CD4-positive, alpha-beta T cell (primary cell): ENCODE measurements at places on chromosomes 5 and 9.

DNA sequence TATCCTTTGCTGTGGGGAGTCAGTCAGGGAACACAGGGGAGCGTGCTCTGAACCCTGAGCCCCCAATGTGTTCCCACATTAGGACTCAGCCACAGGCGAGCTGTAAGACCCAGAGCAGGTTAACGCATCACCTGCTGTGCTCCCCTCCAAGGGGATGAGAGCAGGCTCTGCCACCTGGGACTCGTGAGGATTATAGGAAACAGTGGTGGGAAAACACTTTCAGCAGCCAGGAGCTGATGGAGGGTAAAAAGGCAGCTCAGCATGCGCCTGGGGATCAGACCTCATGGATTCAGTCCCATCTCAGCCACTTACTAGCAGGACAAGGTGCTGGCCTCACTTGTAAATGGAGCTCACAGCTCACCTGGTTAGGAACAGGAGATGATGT, 9.2 kb downstream of the JADE2 start:
- DNase-seq: no peak

DNA sequence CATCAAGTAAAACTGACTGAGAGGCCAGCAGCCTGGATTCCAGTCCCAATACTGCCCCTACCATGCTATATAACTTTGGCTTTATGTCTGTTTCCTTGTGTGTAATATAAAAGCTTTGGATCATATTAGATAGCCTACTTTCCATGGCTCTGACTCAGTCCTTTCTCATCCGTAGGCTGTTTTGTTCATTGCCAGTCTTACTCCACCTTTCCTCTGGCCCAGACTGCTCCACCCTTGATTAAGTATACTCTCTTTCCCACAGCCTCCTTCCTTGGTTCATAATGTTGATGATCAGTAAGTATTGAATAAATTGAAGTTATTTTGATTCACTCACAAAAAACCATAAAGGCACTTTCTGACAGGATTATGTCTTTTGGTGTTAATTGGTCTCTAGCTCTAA, 1.5 kb upstream of the MRPS30 start:
- DNase-seq: no peak

DNA sequence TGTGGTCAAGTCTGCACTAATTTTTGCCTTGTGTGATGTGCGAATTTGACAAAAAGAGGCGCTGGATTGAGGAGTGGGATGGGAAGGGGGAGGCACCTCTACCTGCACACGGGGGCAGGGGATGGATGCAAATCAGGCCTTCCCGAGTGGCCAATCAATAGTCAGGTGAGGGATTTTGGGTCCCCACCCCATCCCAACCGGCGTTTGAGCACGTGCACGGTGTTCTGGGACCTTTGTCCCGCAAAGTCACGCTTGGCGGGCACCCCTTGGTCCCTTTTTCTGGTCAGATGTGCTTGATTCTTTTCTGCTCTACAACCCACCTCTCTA, 685 bp upstream of the ADAMTS19 start:
- no peak for DNase-seq

DNA sequence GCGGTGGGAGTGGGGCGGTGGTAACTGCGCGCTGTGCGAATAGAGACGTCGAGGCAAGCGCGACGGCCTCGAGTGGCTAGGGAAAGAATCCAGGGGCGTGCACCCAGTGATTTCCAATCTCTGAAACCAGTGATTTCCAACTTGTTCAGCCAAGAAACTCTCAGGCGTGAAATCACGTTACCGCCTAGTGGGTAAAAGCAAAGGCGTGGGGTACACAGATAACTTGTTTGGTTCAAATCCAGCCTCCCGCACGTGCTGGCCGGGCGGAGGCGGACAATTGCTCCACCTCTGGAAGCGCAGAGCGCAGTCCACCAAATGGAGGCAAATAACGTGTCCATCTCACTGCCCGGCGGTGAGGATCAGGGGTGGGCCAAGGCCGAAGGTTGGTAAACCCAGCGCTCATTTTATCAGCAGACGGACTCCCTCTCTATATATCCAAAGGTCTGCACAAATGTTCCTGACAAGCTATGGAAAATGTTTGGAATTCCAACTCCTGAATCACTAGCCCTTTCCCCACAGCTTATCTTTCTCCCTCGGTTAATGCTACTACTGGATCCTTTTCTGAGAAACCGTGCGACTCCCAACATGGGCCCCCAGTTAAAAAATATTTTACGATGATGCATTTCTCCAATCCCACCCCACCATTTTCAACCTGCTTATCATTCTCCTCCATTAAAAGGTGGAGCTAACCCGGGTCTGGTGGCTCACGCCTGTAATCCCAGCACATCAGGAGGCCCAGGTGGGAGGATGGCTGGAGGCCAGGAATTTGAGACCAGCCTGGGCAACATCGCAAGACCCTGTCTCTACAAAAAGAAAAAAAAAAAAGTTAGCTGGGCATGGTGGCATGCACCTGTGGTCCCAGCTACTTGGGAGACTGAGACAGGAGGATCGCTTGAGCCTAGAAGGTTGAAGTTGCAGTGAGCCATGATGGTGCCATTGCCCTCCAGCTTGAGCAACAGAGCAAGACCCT, 950 bp upstream of the FNBP1 start:
- DNase-seq: no peak

- DNase-seq: peak; percentile 18
Measured at GRCh38 chr5:149581192-149581861, at the start of gene ARHGEF37. Gene ARHGEF37, plus strand, starts transcription at chr5:149581498. Its CDS starts 16,272 bp downstream, at chr5:149597770.

- DNase-seq: no peak
Measured at GRCh38 chr5:87574106-87574505, 161.4 kb upstream of the CCNH start.

- DNase-seq: no peak
Measured at GRCh38 chr9:3659647-3660046, 133.8 kb upstream of the RFX3 start.

GRCh38 chr5:74848553-74849025, 17.6 kb downstream of the FAM169A start:
- no peak for DNase-seq

DNA sequence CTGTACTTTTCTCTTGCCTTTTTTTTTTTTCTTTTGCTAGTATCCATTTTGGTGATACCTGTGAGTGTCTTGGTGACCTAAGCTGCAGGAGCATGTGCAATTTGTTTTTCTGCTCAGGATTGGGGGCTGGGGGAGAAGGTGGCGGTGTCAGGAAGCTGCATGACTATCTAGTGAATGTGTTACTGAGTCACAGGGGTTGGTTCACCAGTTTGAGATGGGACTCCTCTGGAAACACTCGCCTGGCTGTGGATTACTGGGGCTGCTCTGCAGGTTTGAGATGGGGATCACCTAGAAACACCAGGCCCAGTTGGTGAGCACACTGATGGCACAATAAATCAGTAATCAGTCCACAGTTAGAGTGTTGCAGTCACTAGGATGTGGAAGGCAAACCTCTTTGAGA, 447.9 kb downstream of the SPATA31D1 start:
- no peak for DNase-seq

DNA sequence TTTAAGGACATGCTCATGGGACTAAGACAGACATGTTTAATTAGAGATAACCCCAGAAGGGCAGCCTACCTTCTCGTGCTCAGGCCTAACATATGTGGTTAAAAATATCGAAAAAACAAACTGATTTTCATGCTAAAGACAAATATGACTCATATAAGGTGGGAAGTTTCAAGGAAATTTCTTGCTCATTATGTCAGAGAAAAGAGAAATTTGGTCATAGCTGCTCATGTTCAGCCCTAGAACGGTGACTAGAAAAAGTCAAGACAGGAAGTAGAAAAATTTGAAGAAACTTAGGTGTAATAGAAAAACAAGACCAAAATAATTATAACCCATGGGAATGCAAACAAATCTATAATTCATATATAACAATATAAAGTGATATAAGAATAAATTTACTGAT, 120.6 kb downstream of the PRDM9 start:
- DNase-seq: no peak

- no peak for DNase-seq
Measured at GRCh38 chr5:93705896-93706295, 35.5 kb downstream of the POU5F2 start.

GRCh38 chr9:94720846-94721549, 5.5 kb upstream of the AOPEP start:
- DNase-seq: no peak

DNA sequence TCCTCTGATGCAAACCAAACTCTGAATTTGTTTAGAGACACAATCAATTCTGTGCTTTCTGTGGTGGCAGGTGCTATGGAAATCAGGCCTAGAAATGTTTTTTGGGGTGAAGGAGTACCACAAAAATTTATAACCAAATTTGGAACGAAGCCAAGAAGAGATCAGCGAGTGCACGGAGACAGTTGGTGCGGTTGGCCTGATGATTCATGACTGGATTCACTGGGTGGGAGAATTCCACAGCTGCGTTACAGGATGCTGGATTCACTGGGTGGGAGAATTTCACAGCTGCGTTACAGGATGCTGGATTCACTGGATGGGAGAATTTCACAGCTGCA, 135.6 kb upstream of the IRX4 start:
- no peak for DNase-seq

DNA sequence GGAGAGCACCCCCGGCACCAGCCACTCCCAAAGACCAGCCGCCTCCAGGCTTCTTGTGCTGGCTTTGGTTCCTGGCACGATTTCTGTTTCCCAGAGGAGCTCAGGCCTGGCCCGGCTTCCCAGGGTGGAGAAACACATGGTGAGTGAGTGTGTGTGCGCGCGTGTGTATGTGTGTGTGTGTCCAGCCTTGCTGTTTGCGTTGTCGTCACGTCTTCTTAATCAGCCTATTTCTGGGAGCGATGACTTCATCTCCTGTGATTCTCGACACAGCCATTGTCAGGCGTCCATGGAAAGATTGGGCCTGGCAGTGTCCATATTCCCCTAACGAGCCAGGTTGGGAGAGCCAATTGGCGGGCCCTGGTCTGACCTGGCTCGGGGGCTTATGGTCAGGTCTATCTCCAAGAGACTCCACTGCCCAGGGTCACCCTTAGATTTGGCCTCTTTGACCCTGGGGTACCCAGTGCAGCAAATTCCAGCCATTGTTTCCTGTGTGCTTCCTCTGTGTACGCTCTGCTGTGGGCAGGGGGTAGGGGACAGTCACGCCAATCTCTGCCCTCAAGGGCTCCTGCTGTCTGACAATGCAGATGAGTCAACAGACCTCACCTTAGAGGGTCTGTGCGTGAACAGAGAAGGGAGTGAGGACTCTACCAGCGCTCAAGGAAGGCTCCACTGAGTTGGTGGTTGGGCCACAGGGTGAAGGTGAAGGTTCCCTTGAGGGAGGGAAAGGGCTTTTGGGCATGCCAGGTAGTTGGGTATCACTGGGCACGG, 73.8 kb downstream of the DAB2IP start:
- no peak for DNase-seq

GRCh38 chr9:22975951-22976350, 529.3 kb downstream of the DMRTA1 start:
- DNase-seq: no peak

DNA sequence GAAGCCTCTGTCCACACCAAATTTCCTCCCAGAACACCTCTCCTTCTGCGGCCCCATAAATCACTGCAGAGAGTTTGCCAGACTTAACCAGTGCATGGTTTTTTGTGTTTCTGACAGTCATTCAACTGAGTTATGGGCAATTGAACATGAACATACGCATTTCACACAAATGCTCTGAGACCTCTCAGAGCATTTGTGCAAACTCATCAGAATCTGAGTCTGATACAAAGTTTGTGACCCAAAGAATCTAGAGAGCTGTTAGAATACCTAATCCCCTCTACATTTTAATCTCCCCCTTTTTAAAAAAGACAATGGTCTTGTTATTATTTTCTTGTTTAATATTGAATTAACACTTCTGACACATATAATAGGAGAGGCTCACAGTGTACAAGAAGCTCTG, 416.9 kb upstream of the SMARCA2 start:
- no peak for DNase-seq

DNA sequence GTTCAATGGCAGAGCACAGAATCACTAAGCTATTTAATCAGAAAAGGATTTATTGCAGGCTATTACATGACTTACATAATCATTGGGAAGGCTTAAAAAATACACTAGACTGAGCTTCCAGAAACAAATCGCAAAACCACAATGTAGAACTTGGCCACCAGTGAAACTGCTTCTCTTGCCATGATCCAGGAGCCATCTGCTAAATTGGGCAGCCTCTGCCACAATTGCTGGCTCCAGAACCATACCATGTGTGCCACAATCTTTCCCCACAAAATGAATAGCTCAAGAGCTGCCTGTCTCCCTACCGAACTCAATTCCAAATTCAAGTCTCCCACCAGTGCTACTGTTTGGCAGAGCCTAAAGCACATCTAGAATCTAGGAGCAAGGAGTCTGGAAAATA, 9.8 kb upstream of the ERAP1 start:
- no peak for DNase-seq

DNA sequence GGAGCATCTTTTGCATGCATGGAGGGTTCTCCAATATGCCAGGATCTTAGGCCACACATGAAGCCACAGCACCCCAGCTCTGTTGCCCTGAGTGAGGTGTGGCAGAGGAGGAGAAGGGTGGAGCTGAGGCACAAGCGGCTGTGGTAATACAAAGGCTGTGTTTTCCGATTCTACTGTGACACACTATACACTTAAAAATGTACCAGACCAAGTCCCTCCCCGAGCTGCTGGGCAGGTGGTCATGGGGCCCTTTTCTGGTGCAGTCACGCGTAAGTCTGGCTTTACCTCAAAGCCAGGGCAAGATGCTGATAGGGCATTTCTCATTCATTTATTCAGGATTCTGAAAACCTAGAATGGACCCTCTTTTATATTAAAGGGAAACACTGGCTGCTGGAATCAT, 3.7 kb downstream of the ADGRV1 start:
- DNase-seq: no peak

GRCh38 chr5:56612759-56613158, 202.6 kb upstream of the MAP3K1 start:
- DNase-seq: peak; percentile 23

DNA sequence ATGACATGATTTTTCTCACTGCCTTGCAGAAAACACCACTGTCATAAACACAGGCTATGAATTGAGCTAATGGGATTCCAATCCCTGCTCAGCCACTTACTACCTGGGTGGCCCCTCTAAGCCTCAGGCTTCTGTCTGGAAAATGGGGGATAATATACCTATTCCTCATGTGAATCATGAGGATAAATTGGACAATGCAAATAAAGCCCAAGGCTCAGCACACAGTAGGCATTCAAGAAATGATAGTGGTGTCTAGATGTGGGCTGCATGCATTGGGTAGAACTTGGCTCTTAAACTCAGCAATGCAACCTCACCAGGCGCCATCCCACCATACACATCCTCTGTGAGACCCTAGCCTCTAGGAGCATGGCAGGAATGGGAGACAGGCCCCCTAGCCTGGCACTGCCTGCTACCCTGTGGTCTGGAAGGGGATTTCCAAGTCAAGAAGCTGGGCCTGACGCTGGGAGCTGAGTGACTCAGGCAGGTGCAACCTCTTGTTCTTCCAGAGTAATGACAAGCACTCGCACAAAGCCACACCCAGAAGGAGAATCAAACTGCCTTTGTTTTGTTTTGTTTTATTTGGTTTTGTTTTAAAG, 2.3 kb upstream of the TNIP1 start:
- peak; percentile 35 for DNase-seq

- DNase-seq: no peak
Measured at GRCh38 chr5:154844809-154845208, 5.6 kb downstream of the FAXDC2 start.
